Mesothelial cell of epicardium (in vitro differentiated cells): ENCODE measurements at places on chromosomes 6 and 20.

DNA sequence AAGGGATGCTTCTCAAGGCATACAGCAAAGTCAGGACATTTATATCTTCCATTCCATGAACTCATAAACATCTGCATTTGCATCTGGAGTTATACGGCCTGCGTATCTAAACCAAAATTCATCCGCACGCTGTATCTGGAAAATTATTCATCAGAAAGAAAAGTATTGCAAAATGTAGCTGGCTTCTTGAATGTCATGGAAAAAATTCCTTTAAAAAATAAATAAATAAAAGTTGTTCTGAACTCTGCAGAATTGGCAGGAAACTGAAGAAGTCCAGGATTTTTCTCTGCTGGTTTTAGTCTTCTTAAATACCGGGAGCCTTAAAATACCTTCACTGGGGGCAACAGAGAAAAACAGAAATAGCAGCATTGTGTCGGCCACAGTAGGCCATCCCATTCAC is 23.7 kb upstream of the FOXF2 start:
- H3K36me3 ChIP-seq = no peaks in the 10 kb centered on the region
- no peak overlapping the region for H3K27ac ChIP-seq
- H3K4me3 ChIP-seq = no peak overlapping the region
- peaks cover 81% of the 10 kb centered on the region for H3K27me3 ChIP-seq
- H3K4me1 ChIP-seq = peaks cover 2% of the 10 kb centered on the region
- DNase-seq = no peak

- no peaks in the 10 kb centered on the region for H3K36me3 ChIP-seq
- no peaks in the 10 kb centered on the region for H3K4me1 ChIP-seq
- DNase-seq = no peak
- no peak overlapping the region for H3K27ac ChIP-seq
These were observed 14.7 kb upstream of the SIM1 start for GRCh38 chr6:100479179-100480035.

- peaks cover 3% of the 10 kb centered on the region for H3K4me1 ChIP-seq
- peaks cover 15% of the 10 kb centered on the region for H3K36me3 ChIP-seq
- H3K27ac ChIP-seq = no peak overlapping the region
- DNase-seq = no peak
- no peaks in the 10 kb centered on the region for H3K27me3 ChIP-seq
- no peak overlapping the region for H3K4me3 ChIP-seq
These were observed 76.5 kb downstream of the SPTLC3 start for GRCh38 chr20:13085275-13085674.

DNA sequence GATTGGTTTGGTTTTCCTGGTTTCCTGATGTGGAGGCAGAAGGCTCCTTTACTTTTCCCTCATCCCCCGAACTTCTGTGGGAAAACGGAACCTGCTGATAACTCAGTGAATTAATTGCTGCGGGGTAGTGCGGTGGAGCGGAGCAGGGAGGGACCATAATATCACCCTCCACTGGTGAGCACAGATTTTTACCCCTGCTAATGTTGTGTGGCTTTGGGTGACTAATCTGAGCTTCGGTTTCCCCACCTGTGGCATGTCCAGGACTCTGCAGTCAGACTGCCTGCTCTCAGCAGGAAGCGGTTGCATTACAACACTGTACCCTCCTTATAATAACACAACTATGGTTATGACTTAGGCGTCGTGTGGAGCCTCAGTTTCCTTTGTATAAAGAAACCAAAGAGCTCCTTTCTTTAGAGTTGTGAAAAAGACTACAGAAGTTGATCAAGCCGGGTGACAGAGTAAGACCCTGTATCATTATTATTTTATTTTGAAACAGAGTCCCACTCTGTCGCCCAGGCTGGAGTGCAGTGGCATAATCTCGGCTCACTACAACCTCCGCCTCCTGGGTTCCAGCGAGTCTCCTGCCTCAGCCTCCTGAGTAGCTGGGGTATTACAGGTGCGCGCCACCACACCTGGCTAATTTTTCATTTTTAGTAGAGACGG is 2.2 kb upstream of the ID1 start:
- H3K27ac ChIP-seq = peak overlapping the region; percentile 100
- no peaks in the 10 kb centered on the region for H3K27me3 ChIP-seq
- peak overlapping the region; percentile 49 for H3K4me3 ChIP-seq
- H3K4me1 ChIP-seq = peaks cover 29% of the 10 kb centered on the region

DNA sequence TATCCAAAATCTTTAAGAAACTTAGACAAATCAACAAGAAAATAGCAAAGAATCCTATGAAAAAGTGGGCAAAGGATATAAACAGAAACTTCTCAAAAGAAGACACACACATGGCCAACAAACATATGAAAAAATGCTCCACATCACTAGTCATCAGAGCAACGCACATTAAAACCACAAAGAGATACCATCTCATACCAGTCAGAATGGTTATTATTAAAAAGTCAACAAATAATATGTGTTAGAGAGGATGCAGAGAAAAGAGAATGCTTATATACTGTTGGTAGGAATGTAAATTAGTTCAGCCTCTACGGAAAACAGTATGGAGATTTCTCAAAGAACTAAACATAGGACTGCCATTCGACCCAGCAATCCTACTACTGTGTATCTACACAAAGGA is 212.0 kb upstream of the DTNBP1 start:
- H3K27ac ChIP-seq = no peak overlapping the region
- H3K36me3 ChIP-seq = no peaks in the 10 kb centered on the region
- H3K4me3 ChIP-seq = no peak overlapping the region
- no peak for DNase-seq
- peaks cover 23% of the 10 kb centered on the region for H3K4me1 ChIP-seq

DNA sequence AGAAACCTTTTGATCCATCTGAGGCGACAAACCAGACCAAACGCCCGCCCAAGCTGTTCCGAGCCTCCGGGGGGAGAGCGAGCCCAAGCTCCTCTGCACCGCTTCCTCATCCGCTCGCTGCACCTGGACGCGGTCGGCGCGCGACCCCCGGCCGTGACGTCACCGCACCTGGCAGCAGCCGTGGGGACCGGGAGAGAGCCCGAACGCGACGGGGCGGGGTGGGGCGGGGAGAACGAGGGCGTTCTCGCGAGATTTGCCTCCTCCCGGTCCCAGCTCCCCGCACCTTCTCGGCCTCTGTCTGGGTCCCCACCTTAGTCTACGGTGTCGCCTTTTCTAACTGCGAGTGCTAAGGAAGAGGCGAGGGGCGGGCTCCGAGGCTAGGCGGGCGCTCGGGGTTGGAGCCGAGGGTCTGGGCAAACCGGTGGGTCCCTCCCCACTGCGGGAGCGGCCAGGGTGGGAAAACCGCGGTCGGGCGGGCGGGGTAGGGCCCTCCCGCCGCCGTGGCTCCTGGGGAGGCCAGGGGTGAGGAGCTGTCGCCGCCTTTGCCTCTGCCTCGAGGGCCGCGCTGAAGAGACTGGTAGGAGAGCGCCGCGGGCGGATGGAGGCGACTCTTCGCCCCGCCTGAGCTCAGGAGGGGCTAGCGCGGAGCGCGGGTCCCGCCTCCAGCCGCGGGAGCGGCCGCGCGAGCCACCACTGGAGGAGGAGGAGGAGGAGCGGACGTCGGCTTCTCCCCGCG is at the start of gene CD2AP:
TSS of gene CD2AP (plus strand) at position 293 of the 736 bp plus-strand sequence. CDS start 456 bp downstream, outside the sequence.
- H3K4me3 ChIP-seq = peak within 1 kb of the TSS; percentile 99
- H3K36me3 ChIP-seq = no peaks in the 10 kb centered on the region
- H3K4me1 ChIP-seq = peaks cover 37% of the 10 kb centered on the region
- H3K27ac ChIP-seq = peak within 1 kb of the TSS; percentile 99

DNA sequence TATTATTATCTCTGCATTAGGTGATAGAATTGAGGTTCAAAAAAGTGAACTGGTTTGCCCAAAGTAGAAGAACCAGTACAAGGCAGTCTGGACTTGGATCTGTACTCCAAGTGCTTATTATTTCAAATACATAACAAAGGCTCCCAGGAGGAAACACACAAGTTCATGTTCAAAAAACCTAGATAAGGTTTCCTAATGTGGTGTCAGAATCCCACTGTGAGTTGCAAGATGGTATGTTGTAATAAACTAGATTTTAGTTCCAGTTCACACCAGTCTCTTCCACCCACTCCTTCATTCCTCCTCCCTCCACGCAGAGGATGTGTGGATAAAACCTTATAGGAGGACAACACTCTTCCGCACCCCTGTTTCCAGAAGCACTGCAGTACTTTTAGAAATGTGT is 42.8 kb downstream of the KIAA0319 start:
- no peaks in the 10 kb centered on the region for H3K4me1 ChIP-seq
- H3K4me3 ChIP-seq = no peak overlapping the region
- H3K27me3 ChIP-seq = peaks cover 5% of the 10 kb centered on the region
- no peak for DNase-seq
- H3K36me3 ChIP-seq = no peaks in the 10 kb centered on the region
- no peak overlapping the region for H3K27ac ChIP-seq

DNA sequence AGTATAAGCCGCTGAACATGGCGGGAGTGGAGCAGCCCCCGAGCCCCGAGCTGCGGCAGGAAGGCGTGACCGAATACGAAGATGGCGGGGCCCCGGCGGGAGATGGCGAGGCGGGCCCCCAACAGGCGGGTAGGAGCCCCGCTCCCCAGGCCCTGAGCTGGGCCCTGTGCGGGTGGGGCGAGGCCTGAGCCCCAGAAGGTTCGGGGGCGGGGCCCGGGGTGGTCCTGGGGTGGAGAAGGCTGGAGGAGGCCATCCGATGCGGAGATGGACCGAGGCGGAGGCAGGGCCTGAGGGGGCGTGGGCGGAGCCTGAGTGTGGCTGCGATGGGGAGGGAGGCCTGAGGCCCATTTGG is 7.1 kb downstream of the L3MBTL1 start:
- peaks cover under 1% of the 10 kb centered on the region for H3K27me3 ChIP-seq
- no peaks in the 10 kb centered on the region for H3K36me3 ChIP-seq
- peaks cover 6% of the 10 kb centered on the region for H3K4me1 ChIP-seq
- peak overlapping the region; percentile 83 for H3K27ac ChIP-seq

- H3K27me3 ChIP-seq = no peaks in the 10 kb centered on the region
- peaks cover 19% of the 10 kb centered on the region for H3K36me3 ChIP-seq
- no peak overlapping the region for H3K4me3 ChIP-seq
- H3K27ac ChIP-seq = no peak overlapping the region
These were observed 132.5 kb downstream of the ZFAND3 start for GRCh38 chr6:37952027-37952426.

- peak; percentile 87 for DNase-seq
- H3K4me1 ChIP-seq = peaks cover 17% of the 10 kb centered on the region
- no peak overlapping the region for H3K4me3 ChIP-seq
- H3K27ac ChIP-seq = peak overlapping the region; percentile 74
- H3K36me3 ChIP-seq = no peaks in the 10 kb centered on the region
These were observed 129.8 kb downstream of the PREX1 start for GRCh38 chr20:48697845-48698491.

DNA sequence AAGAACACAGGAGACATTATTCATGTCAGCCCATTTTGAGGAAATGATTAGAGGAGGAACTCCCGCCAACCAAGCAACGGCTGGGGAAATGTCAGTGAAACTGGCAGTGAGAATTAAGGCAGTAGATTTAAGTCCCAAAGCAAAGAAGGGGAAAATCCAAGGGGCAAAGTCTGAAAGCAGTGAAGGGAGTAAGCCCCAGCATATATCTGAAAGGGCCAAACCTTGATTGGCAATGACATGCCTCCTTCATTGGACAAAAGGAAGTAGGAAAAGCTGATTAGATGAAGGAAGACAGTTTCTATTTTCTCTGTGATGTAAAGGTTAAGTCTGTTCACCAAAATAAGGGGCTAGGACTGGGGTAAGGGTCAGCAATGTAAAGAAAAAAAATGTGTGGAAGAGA is 190.3 kb downstream of the RNF144B start:
- DNase-seq = no peak
- H3K36me3 ChIP-seq = no peaks in the 10 kb centered on the region
- no peaks in the 10 kb centered on the region for H3K4me1 ChIP-seq
- no peak overlapping the region for H3K4me3 ChIP-seq

DNA sequence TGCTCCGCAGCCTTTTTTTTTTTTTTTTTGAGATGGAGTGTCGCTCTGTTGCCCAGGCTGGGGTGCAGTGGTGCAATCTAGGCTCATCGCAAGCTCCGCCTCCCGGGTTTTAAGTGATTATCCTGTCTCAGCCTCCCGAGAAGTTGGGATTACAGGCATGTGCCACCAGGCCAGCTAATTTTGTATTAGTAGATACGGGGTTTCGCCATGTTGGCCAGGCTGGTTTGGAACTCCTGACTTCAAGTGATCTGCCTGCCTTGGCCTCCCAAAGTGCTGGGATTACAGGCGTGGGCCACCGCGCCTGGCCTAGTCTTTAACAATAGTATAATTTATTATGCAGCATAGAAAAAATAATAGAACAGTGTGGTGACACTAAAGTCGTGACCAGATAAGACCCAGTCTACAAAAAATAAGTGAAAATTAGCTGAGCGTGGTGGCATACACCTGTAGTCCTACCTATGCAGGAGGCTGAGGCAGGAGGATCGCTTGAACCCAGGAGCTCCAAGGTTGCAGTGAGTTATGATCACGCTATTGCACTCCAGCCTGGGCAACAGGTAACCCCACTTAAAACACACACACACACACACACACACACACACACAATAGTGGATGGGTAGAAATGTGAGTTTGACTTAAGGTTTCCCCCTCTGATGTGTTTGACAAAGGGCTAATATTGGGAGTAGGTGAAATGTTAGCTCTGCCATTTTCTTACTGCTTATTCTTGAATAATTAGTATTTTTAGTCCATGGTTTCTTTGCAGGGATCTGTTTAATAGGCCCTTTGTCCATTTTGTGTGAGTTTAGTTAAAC is 6.5 kb downstream of the PIM1 start:
- H3K27me3 ChIP-seq = no peaks in the 10 kb centered on the region
- no peak overlapping the region for H3K4me3 ChIP-seq
- peaks cover 15% of the 10 kb centered on the region for H3K4me1 ChIP-seq
- peaks cover 20% of the 10 kb centered on the region for H3K36me3 ChIP-seq
- no peak overlapping the region for H3K27ac ChIP-seq

DNA sequence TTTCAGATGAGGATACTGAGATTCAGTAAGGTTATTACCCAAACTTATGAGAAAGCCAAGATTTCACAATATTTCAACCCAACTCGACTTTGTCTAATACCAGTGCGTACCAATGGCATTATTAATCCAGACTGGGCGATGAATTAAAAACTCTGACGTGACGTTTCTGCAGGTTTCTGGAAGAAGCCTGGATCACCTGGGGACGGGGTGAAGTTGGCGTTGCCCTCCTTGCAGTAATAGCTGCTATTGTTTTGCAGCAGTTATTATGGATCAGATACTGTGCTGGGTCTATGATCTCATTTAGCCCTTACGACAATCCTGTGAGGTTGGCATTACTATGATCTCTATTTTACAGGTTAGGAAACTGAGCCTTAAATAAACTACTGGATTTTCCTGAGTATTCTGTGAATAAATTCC is 569 bp upstream of the CDC5L start:
- DNase-seq = no peak
- H3K4me1 ChIP-seq = peaks cover 32% of the 10 kb centered on the region
- H3K27ac ChIP-seq = peak overlapping the region; percentile 99
- peak overlapping the region; percentile 97 for H3K4me3 ChIP-seq
- H3K36me3 ChIP-seq = peaks cover 6% of the 10 kb centered on the region

GRCh38 chr6:86251106-86251505 is 608.4 kb upstream of the SYNCRIP start:
- no peak overlapping the region for H3K27ac ChIP-seq
- peaks cover 14% of the 10 kb centered on the region for H3K4me1 ChIP-seq
- H3K27me3 ChIP-seq = peaks cover 15% of the 10 kb centered on the region
- DNase-seq = no peak
- H3K4me3 ChIP-seq = no peak overlapping the region
- no peaks in the 10 kb centered on the region for H3K36me3 ChIP-seq
